ENCODE measurements at places on chromosomes 5 and 9. TPM values are rescaled to one million over a fixed set of nuclear protein-coding genes. Genes with fewer than 3 reads are reported as not detected.

GRCh38 chr9:120710110-120710981, 3.9 kb downstream of the MEGF9 start:
- peak; percentile 37 for DNase-seq

DNA sequence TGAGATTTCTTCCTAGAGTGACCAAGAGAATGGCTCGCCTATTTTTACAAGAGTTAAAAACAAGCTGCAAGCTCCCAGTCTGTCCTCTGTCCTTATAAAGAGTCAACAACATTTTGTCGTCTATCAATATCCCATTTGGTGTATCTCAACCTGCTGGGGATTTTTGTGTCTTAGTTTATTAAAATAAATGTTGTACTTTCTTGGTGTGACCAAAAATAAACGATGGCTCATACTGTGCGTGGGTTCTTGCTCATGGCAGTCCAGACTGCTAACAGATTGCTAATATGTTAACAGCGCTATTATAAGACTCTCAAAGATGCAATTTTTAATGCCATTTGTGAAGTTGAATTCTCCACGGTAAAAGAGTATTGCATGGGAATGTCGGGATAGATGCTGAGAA, 569.9 kb downstream of the GABRG2 start:
- no peak for DNase-seq

DMRTA1 gene
- 1.6 TPM for total RNA-seq

GRCh38 chr5:61748121-61748520, 416.1 kb downstream of the ZSWIM6 start:
- no peak for DNase-seq

DNA sequence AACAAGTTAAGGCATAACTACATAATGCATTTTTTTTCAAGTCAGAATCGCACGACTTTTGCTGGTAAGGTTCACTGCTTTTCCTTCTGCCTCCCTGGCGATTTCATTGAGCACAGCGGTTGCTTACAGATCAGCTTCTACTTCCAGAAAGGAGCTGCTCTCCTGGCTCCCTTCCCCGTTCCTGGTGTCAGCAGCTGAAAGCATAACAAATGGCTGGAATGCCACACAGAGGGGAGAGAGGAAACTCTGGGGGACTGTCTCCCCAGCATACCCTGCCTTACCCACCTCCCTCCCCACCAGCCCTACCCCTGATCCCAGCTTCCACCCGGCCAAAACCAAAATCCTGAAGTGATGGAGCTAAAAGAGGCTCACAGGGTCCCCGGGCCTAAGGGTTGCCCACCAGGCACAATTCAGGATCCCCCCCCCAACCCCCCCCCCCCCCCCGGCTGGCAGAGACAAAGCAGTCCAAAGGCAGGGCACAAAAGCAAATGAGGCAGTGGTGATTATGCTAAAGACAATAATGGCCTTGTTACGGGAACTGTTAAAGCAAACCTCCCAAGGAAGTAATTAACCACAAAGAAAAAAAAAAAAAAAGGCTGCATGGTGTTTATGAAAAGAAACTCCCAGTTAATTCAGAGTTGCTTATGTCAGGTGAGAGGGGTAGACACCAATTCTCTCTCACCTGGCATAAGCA, 126.1 kb upstream of the WWC1 start:
- no peak for DNase-seq

LRRC70 gene
- total RNA-seq: 3.1 TPM

GRCh38 chr5:54902791-54903473, 82.5 kb downstream of the ESM1 start:
- DNase-seq: no peak

LCNL1 gene
- total RNA-seq: 0.41 TPM

DNA sequence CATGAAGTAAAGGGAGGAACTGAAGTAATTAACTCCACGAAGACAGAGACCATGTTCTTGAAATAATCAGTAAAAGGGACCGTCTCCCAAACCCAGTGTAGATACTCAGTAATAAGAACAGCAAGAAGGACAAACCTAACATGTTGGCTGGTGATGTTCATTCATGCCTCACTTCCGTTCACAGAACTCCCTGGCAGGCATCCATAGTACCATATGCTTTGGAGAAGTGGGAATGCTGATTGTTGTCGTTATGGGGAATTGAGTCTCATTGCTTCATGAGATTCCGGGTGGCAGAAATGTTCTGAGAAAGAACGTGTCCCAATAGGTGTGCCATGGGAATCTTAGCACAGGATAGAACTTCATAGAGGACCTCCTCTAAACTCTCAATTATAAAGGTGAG, 452.3 kb downstream of the ZSWIM6 start:
- DNase-seq: no peak

DNA sequence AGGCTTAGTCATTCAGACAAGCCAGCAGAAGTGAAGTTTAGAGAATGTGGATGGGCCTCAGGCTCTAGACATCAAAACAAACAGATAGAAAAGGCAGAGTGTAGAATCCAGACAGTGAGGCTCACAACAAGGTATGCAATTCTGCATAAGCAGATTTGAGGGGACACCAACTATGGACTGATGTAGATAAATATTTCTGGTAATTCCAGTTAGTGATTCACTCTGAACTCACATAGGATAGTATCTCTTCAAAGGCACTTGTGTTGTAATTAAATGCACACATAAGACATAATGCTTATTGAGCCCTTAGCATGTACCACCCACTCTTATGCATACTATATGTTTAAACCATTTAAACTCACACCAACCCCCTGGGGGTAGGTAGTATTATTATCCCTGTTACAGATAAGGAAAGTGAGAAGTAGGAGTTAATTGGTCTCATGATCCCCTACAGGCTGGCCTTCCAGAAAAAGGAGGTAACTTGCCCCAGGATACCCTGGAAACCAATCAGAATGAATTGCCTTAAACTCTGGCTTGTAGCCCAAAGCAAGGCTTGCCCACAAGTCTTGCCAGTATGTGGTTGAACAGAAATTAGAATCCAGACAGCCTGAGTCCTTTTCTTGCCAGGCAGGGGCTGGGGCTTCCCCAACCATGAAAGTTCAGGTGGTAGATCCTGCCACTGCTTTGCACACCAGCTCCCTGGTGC, 39.5 kb upstream of the HSPB3 start:
- DNase-seq: no peak

GRCh38 chr5:62977661-62978060, 399.0 kb downstream of the LRRC70 start:
- DNase-seq: no peak

DNA sequence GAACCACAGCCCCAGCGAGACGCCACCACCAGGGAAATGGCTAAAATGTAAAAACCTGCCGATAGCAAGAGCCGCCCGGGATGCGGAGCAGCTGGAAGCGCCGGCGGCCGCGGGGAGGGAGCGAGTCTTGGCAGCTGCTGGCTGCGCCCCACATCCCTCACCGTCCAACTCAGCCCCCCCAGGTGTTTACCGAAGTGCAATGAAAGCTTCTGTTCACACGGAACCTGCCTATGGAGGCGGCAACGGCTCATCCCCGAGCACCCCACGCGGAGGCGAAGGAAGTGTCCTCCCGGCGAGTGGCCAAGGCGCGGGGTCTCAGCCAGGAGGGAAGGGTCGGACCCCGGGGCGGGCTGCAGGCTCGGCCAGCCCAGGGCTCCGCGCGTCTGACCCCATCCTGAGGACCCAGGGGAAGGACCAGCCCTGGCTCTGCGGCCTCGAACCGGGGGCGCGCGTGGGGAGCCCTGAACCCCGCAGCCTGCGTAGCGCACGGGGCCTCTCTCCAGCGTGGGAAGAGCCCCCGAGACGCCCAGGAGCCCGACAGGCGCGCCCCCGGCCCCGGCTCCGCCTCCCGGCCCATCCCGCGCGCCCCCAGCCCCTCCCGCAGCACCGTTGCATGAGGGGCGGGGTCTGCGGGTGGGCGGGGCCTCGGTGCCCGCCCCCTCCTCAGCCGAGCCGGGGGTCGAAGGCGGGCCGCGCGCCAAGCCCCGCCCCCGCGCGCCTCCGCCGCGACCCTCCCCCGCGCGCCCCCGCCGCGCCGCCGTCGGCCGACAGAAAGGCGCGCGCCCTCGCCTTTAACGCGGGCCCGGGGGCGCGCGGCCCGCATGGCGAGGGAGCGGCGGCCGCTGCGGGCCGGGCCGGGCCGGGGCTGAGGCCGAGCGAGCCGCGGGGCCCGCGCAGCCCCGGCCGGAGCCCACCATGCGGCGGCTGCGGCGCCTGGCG, at the start of gene DIPK1B:
TSS of gene DIPK1B (plus strand) at position 822 of the 939 bp plus-strand sequence. CDS start at position 916, 94 bp downstream.
- no peak for DNase-seq

GRCh38 chr5:79236362-79236969, 535 bp downstream of the JMY start:
- DNase-seq: no peak

DNA sequence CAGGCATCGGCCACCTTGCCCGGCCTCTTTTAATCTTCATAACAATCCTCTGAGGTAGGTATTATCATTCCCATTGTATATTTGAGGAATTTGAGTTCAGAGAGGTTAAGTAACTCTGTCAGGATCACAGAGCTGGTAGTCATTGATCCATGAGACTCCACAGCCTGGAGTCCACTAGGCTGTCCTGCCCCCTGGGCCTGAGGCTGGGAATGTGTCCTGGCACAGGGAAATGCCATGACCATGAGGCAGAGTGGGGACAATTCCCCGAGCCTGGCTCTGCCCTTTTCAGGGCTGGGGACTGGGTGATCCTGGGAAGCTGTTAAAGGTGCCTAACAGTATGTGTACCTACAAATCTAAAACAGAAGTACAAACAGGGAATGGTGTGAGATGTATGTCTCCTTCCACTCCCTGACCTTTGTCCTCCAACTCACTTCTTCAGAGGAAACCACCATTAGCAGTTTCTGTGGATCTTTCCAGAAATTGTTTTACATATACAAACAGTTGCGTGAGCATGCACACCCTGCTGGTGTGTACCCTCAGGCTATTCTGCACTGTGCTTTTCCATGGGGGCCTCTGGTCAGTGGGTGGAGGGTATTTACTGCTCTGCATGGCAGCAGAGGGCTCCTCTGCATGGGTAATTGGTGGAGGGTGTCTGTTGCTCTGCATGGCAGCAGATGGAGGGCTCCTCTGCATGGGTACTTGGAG, 53.8 kb downstream of the NDST1 start:
- no peak for DNase-seq

- no peak for DNase-seq
These were observed 748.7 kb downstream of the TLE4 start for GRCh38 chr9:80320480-80320879.

DNA sequence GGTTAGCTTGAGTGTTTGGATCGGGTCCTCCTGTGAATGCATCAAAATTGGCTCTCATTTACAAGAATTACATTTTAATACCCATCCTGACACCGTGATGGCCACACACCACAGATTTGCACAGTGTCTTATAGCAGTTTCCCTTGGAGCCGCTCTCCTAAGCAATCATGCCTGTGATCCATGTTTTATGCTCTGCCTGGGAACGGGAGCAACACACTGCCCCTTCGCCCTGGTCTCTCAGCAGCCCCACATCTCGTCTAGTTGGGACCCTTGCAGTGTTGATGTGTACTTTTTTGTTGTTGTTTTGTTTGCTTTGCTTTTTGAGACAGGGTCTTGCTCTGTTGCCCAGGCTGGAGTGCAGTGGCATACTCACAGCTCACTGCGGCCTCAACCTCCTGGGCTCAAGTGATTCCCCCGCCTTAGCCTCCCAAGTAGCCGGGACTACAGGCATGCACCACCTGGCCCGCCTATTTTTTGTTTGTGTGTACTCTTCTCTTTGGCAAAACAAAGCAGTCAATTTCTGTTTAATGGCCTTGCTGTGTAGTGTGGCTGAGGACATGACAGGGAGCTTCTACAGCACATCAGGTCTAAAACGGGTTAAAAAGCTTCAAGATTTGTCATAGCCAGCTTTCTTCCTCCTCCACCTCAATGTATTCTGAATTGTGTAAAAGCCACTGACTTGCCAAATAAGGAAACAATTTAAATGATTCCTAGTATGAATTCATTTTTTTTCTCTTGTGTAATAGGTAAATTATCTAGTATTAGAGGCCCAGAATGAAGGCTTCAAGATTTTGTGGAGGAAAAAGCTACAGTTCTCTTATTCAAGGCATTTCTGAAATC, 101.6 kb upstream of the TBCA start:
- DNase-seq: no peak
